ENCODE measurements at places on chromosomes 12 and 14.

GRCh38 chr14:100285913-100286400, 20.3 kb downstream of the SLC25A29 start:
- no peak for DNase-seq

DNA sequence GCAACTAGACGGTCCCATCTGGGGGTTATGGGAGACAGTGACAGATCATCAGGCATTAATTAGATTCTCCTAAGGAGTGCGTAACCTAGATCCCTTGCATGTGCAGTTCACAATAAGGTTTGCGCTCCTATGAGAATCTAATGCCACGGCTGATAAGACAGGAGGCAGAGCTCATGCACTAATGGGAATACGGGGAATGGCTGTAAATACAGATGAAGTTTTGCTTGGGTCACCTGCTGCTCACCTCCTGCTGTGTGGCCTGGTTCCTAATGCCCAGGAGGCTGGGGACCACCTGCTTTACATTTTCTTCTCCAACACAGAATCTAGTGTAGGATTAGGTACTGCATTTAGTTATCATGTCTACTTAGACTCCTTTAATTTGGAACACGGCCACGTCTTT, 49.7 kb upstream of the SAV1 start:
- DNase-seq = no peak

DNA sequence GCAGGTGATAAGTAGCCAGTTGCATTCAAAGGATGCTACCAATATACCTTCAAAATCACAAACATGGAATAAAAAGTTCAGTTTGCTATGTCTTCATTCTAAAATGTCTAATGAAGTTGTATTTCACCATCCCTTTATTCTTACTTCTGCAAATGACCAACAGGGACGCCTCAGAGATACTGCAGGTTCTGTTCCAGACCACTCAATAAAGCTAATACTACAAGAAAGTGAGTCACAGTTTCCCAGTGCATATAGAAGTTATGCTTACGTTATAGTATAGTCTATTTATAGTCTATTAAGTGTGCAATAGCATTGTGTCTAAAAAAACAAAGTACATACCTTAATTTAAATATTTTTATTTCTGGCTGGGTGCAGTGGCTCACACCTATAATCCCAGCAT, 29.3 kb upstream of the EIF5 start:
- DNase-seq = no peak

- DNase-seq = no peak
Measured at GRCh38 chr12:1799882-1800400, 20.4 kb upstream of the LRTM2 start.

GRCh38 chr14:22336031-22336430, 253.0 kb downstream of the DAD1 start:
- DNase-seq = no peak

DNA sequence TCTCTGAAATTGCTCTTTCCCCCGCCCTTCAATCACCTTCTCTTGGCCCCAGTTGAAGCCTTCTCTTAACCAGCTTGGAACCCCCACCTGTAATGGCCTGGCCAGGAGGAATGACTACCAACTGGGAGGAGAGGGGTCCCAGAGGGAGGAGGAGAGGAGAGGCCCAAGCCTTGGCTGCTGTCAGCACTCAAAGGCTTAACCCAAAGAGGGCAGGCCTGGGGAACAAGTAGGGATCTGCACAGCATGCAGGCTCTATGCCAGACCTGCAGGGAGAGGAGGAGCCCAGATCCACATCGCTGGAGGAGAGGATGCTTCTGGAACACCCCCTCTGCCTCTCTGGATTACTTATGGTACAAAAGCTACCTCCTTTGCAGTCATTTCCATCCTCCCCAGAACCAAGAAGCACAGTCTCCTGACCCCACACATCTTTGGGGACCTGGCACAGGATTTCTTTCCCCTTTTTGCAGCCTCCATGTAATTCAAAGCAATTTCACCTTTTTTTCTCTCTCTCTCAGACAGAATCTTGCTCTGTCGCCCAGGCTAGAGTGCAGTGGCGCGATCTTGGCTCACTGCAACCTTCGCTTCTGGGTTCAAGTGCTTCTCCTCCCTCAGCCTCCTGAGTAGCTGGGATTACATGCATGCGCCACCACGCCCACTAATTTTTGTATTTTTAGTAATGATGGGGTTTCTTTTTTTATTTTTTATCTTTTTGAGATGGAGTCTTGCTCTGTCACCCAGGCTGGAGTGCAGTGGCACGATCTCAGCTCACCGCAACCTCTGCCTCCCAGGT, 6.2 kb downstream of the RARG start:
- DNase-seq = no peak

- DNase-seq = no peak
Measured at GRCh38 chr12:5134861-5135525, 91.3 kb downstream of the KCNA5 start.

DNA sequence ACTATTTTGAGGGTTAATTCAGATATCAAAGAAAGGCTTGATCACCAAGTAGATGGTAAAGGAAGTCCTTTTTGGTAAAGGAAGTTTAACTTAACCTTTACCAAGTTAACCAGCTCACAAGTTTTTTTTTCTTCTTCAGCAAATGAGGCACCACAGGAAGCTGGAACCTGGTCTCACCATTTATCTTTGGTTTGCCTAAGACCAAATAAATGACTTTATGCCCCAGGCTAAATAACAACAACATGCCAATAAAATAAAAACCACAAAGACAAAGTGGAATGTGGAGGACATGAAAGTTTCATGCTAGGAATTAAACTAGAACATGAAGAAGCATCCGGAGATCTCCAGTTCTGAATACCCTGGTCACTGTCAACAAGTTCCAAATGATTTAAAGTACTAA, 116.8 kb upstream of the PRICKLE1 start:
- no peak for DNase-seq

DNA sequence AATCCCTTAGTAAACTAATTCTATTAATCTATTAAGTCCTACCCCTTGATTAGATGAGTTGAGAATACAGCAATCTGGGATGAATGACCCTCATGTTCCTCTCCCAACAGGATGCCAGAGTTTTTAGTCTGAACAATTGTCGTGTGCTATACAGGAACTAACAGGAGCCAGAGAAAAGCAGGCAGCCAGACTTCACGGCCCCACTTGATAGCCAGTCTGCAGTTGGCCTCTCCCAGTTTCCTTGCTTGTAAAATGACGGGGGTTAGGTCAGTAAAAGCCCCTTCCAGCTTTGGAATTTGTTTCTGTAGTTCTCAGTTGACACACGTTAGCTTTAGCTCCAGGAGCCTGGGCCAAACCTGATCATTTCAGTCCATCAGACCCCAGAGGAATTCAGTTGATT, 266.8 kb upstream of the FKBP4 start:
- DNase-seq = no peak

DNA sequence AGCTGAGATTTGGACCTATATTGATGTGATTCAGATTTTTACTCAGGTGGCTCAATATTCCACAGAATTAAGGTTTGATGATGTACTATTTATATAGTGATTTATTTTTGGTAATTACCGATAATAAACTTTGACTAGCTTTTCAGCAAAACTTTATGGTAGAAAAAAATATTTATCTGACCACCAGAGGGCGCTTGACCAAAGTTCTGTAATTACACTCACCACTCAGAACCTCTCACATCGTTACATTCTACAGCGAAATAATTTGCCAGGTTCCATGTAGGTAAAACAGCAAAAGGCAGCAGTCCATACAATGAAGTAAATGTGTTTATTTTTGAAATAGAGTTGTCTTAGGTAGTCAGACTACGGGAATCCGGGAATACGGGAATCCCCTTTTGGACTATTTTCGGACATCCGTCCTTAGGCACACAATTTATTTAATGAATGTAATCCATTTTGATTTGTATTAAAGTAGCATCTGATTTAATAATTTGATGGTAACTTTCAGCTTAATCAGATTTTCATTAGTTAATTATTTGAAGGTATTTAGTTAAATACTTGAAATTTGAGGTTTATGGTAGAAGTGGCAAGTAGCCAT, 143.0 kb upstream of the DDHD1 start:
- DNase-seq = no peak

- DNase-seq = no peak
Measured at GRCh38 chr12:130970908-130971233, 17.2 kb downstream of the ADGRD1 start.

DNA sequence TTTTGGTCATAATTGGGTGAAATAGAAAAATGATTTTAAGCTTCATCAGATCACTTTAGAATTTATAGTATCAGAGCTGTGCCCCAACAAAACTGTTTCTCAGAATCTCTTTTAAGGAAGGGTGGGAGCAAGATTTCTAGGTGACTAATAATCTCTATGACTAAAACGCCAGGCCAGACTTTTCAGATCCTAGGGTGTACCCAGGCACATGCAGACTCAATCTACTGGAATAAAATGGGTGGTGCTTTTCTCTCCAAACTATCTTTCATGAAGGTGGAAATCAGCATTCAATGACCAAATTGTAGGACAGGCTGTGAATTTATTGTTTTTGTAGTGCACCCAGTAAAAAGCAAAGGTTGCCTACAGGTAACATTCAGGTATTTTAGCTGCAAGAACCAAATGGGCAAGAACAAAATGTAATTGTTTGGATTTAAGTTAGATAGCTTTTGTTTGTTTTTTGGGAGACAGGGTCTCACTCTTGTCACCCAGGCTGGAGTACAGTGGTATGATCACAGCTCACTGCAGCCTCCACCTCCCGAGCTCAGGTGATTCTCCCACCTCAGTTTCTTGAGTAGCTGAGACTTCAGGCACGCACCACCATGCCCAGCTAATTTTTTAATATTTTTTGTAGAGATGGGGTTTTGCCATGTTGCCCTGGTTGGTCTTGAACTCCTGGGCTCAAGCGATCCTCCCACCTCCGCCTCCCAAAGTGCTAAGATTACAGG, 49.5 kb downstream of the PPP2R5C start:
- DNase-seq = no peak

DNA sequence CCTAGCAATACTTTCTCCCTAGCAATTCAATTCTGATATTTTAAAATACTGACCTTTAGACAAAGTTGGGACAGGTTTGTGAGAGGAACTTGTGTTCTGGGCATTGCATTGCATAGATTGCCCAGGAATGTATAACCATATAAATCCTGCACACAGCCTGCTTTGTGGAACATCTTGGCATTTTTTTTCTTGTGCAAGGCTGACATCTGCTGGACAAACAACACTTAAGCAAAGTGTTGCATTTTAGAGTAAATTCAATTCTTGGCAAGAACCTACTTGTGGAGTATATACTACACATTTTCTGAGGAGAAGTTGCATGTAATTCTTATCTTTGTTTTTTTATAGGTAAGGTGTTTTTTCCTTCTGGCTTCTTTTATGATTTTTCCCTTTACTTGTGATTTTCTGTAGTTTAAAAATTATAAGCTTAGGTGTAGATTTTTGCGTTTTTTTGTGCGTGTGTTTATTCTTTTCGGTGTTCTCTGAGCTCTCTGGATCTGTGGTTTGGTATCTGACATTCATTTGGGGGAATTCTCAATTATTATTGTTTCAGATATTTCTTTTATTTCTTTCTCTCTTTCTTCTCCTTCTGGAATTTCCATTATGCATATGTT, 26.4 kb downstream of the TESPA1 start:
- DNase-seq = no peak

DNA sequence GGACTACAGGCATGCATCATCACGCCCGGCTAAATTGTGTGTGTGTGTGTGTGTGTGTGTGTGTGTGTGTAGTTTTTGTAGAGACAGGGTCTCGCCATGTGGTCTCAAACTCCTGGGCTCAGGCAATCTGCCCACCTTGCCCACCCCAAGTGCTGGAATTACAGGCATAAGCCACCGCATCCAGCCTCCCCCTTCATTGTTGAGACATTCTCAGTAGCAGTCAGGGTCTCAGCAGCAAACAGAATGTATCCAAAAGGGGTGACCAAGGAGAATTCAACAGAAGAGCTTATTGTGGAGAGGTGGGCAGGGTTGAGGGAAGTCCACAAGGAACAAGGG, 37.3 kb upstream of the PLEKHG6 start:
- DNase-seq = no peak

GRCh38 chr14:85554106-85554505, 24.2 kb downstream of the FLRT2 start:
- no peak for DNase-seq

- DNase-seq = no peak
Measured at GRCh38 chr12:48999371-49000131, at the start of gene DDN. TSS of gene DDN (minus strand) at chr12:48999375. CDS start at chr12:48999287, 88 bp downstream.

- DNase-seq = no peak
Measured at GRCh38 chr14:90513161-90514014, 116.6 kb downstream of the CALM1 start.

DNA sequence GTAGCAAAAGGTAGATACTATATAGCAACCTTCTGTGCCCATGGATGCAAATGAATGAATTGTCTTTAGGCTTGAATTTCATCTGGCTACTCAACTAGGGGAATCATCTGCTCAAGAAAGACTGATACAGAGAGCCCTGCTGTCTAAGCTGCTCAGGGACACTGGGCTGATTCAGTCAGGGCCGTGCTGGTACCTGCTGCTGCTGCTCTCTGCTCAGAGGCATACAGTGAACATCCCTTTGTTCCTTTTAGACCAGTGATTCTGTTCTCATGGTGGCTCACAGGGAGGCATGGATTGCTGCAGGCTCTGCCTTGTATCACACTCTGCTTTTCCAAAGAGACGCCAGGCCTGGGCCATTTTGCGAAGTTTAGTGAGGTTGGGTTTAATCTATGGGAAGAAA, 14.1 kb downstream of the EIF2B2 start:
- DNase-seq = no peak

GRCh38 chr14:95034788-95035187, 122.5 kb downstream of the DICER1 start:
- no peak for DNase-seq

GRCh38 chr12:95591731-95592130, 40.5 kb upstream of the USP44 start:
- DNase-seq = no peak

DNA sequence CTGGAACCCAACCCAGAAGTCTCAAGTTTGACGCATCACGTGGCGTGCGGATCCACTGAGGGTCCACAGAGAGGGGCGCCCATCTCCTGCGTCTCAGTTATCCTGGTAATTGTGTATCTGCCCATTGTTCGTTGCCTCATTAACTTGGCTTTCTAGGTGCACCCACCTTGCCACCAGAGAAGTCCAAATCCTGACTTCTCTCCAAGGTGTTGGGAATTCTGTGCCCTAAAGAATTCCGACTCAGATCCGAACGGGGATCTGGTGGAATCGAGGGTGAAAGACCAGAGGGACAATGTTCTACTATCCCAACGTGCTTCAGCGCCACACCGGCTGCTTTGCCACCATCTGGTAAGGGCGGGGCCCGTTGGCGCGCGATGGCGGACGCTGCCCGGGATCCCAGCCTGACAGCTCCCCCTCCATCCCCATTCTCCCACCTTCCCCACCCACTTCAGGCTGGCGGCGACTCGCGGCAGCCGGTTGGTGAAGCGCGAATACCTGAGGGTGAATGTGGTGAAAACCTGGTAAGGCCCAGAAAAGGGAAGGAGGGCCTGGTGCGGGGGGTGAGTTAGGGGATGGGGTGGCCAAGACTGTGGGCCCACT, 481 bp downstream of the REC8 start:
- no peak for DNase-seq

DNA sequence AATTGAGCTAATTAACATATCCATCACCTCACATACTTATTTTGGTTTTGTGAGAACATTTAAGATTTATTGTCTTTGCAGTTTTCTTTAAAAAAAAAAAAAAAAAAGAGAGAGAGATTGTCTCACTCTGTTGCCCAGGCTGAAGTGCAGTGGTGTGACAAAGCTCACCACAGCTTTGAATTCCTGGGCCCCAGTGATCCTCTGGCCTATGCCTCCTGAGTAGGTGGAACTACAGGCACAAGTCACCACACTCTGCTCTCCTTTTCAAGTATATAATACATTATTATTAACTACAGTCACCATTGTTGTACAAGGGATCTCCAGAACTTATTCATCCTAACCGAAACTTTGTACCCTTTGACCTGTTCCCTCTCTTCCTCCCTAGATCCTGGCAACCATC, 64.0 kb downstream of the NUMB start:
- DNase-seq = no peak

Measured in activated naive CD4-positive, alpha-beta T cell (primary cell).